ENCODE measurements at places on chromosomes 4 and X.

GRCh38 chr4:117996891-117997290 is 37.4 kb upstream of the NDST3 start:
- no peak for DNase-seq

DNA sequence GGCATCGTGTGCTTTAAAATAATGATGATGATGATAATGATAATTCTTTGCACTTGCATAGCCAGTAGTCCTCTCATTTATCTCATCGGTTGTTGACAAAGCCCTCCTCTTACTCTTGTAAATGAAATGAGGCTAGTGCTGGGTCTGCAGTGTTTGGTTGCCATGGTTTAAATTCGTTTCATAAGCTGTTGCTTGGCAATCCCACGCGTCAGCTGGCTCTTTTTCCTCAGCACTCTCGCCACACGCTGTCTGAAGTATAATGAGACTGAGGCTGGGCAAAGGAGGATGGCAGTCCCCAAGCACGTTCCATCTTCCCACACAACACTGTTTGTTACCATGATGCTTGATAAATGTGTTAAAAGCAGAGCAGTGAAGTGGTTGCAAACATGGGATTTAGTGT is 15.5 kb downstream of the PAGE4 start:
- DNase-seq = no peak

GRCh38 chr4:148182230-148182911 is 259.8 kb downstream of the NR3C2 start:
- no peak for DNase-seq

DNA sequence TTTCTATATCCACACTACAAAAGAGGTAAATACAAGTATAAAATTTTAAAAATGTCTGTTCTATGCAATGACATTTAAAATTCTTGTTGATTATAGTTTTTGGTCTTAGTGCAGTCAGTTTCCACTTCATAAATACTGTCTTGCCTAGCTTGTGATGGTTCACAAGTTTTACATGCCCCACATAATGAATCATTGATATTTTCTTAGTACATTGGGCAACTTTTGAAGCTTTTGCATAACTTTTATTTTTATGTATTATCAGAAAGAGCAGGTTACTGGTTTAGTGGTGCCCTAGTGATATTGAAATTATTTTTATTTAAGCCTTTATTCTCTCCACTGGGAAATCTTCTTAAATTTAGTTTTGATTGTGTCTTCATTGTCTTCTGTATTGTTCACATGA is 388.0 kb downstream of the CCSER1 start:
- no peak for DNase-seq

DNA sequence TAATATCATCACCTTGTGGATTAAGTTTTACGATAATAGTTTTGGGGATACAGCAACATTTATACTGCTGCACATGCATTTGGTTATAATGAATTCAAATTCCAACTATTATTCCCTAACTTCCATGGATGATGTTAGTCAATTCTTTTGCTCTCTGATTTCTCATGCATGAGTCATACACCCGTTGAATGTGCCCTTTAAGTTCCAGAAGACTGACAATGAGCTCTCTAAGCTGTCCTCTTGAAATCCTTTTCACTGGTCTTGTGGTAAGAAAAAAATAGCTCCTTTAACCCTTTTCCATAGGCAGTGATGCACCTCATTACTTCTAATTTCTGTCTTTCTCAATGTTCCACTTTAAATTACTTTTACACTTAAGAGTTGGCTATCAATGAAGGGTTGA is 1095.2 kb upstream of the POU3F4 start:
- DNase-seq = no peak
